ENCODE measurements at places on chromosomes 3 and 15.

- no peak for DNase-seq
Measured at GRCh38 chr3:9169326-9169725, 80.1 kb downstream of the SRGAP3 start.

GRCh38 chr3:188664795-188665194 is 507.0 kb upstream of the TPRG1 start:
- DNase-seq = peak; percentile 89

GRCh38 chr15:28945626-28946230 is 60.0 kb downstream of the APBA2 start:
- DNase-seq = no peak

DNA sequence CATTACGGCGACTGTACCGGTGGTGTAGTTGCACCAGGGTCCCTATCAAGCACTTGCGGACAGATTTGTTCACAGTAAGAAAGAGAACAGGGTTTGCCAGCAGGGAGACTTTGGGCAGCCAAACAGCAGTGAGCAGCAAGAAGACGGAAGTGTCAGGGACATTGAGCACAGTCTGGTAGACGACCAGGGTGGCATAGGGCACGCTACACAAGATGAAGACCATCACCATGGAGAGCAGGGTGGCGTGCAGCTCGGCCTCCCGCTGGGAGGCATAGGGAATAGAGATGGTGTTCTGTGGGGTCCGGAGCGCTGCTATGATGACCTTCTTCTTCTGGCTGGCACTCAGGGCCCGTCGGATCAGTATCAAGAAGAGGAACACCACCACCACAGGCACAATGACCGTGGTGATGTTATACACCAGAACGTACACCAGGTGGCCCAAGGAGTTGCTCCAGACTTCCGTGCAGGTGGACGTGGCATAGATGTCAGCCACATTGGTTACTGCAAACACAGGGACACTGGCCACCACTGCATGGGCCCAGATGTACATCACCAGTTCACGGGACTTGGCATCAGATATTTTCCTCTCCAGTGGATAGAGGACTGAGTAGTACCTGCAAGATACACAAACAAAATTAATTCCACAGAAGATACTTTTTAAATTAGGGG is 19.1 kb upstream of the FSIP1 start:
- peak; percentile 80 for DNase-seq

GRCh38 chr15:47577000-47577399 is 140.3 kb upstream of the SEMA6D start:
- no peak for DNase-seq

DNA sequence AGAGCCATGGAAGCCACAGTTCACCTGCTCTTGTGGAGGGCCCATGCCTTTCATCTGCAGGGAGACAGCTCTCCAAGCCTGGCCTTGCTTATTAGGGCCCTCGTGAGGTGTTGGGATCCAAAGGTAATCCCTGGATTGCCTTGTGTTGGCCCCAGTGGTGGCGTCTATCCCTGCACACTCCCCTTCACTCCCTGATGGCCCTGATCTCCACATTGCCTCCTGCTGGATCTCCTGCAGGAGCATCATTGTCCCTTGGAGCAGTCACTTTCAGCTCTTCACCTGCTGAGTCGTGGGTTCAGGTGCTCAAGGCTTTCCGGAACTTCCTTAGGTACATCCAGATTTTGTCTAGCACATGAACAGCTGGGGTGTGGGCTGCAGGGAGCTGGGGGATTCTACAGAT is 7.0 kb downstream of the PPCDC start:
- DNase-seq = no peak

DNA sequence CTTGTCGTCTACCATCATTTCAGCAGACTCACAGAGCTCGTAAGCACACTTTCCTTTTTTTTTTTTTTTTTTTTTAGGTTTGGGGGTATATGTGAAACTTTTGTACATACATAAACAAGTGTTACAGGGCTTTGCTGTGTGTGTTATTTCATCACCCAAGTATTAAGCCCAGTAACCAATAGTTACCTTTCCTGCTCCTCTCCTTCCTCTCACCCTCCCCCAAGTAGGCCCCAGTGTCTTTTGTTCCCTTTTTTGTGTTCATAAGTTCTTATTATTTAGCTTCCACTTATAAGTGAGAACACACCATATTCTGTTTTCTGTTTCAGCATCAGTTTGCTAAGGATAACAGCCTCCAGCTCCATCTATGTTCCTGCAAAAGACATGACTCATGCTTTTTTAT is 746.8 kb downstream of the GRM7 start:
- DNase-seq = no peak

DNA sequence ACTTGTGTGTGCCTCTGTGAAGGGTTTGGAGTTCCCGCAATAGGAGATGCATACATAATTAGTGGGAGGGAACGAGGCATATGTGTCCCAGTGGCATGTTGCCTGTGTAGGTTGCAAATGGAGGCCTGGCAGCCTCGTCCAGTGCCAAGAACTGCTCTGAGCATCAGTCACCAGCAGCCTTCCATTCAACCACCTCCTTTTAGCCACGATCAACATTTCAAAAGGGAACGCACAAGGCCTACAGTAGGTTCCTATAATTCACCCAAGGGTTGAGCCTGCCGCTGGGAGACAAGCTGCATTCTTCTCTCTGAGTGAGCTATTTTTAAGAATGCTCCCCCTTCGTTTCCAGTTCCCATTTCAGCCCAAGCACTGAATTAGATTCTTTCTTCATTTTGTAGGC is 78.8 kb upstream of the CTNNB1 start:
- no peak for DNase-seq

- no peak for DNase-seq
Measured at GRCh38 chr3:116280130-116280740, 165.1 kb downstream of the LSAMP start.

DNA sequence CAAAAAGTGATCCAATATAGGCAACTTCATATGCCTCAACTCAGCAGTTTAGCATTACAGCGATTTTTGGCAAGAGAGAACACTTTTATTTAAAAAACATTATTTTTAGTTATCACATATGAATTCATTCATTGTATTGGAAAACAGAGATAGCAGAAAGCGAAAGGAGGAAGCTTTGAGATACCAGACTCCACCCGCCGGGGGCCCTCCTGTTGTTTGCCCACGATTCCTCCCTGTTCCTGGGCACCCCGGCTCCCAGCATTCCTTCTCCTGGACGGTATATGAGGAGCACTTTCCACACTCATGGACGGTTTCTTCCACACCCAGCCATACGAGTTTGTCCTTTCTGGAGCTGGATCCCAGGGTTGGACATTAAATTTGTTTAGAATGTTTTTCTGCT is 18.2 kb downstream of the APBA2 start:
- DNase-seq = no peak

DNA sequence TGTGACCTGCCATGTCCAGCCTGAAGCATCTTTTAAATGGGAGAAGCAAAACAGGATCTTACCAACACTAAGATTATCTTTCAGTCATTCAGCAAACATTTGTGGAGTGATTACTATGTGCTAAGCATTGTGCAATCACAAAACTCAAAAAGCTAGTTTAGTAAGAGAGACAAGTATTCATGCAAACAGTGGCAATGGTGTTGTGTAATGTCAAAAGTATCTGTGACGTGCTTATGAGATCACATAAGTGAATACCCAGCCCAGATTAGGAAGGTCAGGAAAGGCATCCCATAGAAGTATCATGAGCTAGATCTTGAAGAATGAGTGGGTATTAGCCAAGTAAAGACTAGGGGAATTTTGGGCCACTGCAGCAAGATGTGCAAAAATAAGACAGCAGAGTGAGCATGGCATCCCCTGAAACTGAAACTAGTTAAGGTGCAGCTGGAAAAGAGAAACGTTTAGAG is 32.1 kb downstream of the SEC62 start:
- no peak for DNase-seq

GRCh38 chr3:13748276-13748879 is 131.5 kb downstream of the WNT7A start:
- DNase-seq = no peak

- no peak for DNase-seq
Measured at GRCh38 chr3:13574083-13574797, 25.3 kb downstream of the FBLN2 start.

- no peak for DNase-seq
Measured at GRCh38 chr3:43086460-43087165, 19.3 kb downstream of the POMGNT2 start.

DNA sequence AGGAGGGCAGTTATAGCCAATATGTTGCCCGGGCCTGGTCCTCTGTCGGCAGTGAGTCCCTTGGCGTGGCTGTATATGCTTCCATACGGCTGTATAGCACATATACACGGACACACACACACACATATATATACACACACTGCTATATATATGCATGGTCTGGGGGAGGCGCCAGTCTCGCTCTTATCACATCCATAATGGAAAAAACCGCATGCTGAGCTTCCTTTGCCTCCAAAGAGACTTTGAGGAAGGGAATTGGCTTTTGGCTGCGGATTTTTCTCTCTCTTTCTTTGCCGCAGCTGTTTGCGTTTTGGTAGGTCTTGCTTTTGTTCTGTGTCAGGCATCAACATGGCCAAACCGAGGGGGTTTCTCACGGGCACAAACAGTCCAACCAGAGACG is 11.3 kb upstream of the TMEM115 start:
- DNase-seq = peak; percentile 56

DNA sequence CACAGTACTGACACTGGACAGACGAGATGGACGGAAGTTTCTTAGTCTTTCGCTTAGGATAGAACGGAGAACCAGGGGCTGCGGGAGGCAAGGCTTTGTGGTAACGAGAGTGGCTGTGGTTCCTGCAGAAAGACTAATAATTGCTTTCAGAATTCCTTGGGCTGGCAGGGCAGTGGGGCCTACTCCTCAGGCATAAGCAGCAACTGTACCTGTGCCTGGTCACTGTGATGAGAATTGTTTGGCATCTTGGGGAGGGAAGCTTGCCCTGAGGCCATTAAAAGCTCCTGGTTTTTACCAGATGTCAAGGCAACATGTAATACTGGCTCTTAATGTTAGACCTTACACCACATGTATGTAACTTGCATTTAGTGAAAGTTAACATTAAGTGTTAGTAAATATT is 7.6 kb downstream of the NIPA2 start:
- DNase-seq = no peak

- no peak for DNase-seq
Measured at GRCh38 chr3:120364821-120365220, 15.7 kb upstream of the LRRC58 start.

- DNase-seq = no peak
Measured at GRCh38 chr3:132079147-132079546, 44.3 kb upstream of the CPNE4 start.

DNA sequence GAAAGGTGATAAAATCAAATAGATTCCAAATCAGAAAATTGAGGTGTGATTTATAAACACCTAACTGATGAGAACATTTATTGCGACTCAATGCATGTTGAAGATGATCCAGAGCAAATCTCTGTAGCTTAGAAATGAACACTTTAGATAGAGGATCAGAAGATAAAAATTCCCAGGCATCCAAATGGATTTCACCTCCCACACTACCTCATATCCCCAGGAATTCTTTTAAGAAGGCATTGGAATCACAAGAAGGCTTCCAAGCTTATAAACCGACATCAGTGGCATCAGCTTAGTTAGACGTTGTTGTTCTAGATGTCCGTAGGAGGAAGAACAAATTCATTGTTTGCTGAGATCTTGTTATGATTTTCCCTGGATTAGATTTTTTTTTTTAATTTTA is 154.4 kb downstream of the EBLN2 start:
- DNase-seq = no peak

- no peak for DNase-seq
Measured at GRCh38 chr3:139074565-139075115, 29.9 kb upstream of the PRR23C start.

DNA sequence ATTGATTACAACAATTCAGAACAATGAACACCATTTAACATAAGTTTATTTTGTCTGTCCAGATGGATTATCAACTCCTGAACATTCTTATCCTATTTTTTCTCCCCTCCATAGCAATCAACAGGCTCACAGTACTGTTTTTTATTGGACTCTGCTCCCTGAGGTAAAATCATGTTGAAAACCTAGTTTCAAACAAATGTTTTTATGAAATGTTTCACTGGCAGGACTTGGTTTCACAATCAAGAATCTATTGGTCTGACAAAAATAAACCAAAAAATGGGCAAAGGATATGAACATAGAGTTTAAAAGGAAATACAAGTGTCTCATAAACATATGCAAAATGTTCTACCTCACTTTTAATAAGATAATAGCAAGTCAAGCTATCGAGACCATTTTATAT is 2.6 kb upstream of the MYRIP start:
- no peak for DNase-seq

GRCh38 chr15:62792986-62793751 is 249.4 kb upstream of the TPM1 start:
- no peak for DNase-seq

DNA sequence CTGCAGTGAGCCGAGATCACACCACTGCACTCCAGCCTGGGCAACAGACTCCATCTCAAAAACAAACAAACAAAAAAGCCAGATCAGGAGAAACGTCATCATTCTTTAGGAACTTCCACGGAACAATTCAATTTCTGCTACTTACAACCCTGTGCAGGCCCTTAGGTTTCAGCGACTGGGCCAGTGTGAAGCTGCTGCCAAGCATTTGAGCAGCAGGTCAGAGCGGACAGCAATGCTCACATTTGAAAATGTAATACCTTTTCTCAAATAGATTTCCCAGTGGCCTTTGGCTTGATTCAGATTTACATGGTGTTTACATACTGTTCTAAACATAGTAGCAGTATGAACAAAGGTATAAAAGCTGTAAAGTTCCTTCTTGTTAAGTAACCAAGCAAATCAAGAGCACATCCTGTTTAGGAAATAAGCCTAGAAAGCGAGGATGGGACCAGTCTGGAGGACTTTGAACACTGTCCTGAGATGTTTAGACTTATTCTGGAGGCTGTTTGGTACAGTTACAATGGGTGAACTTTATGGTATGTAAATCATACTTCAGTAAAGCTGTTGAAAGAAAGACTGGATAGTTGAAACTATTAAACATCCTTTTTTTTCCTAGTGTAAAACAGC is 141.2 kb downstream of the HCN4 start:
- no peak for DNase-seq

DNA sequence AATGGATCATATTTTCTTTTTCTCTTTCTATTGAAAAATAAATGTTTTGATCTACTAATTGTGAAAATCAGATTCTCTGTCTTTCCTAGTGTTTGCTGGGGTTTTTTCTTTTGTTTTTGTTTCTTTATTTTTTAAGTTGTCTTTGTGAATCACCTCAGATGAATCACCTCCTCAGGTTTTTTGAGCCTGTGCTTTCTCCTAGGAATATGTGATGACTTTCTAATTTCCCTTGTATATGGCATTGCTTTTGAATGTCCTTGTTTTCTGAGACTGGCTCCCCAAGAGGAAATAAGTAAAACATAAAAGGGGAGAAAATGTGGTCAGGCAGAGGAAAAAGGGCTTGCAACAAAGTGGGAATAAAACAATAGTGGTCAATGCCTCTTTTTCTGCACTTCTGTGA is 750.0 kb downstream of the ZPLD1 start:
- no peak for DNase-seq

GRCh38 chr15:85488997-85489396 is 108.6 kb downstream of the AKAP13 start:
- no peak for DNase-seq

DNA sequence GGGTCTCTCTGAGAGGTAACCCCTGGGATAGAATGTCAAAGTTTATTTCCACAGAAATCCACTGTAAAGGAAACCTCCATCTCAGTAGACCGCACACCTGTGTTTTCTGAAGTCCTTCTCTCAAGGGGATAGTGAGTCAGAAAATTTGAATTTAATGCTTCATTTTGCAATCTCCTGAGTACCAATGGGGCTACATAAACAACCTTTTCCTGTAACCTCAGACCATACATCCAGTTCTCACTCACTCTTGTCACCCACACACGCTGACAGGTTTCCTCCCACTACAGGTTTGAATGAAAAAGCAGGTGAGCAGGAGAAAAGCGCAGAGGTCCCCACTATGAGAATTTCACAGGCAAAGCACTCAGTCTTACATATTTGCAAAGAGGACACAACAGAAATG is 165.3 kb upstream of the MCTP2 start:
- DNase-seq = no peak
